ENCODE measurements at places on chromosomes 2 and 18.

GRCh38 chr2:55422876-55423665 lies 3.4 kb upstream of the CCDC88A start:
- DNase-seq, result no peak

DNA sequence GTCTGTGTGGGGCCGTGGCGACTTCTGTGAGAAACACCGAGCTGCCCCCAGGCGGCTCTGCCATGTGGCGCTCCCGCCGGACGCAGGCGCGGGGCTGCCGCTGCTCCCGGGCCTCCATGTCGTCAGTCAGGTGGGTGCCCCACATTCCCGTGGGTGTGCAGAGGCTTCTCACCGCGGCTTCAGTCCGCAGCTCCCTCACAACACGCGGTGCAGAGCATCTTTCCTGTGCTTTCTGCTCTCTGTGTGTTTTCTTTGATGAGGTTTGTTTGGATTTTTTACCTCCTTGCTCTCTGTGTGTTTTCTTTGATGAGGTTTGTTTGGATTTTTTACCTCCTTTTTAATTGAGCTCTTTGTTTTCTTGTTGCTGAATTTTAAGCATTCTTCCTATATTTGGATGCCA lies 13.0 kb downstream of the AQP12A start:
- DNase-seq, result no peak

- no peak for DNase-seq
These were observed 1.1 kb upstream of the CFLAR start for GRCh38 chr2:201114846-201115245.

- peak; percentile 6 for DNase-seq
These were observed 150.5 kb downstream of the EN1 start for GRCh38 chr2:118696786-118697465.

GRCh38 chr2:64976276-64976675 lies 12.9 kb upstream of the SLC1A4 start:
- DNase-seq, result no peak

DNA sequence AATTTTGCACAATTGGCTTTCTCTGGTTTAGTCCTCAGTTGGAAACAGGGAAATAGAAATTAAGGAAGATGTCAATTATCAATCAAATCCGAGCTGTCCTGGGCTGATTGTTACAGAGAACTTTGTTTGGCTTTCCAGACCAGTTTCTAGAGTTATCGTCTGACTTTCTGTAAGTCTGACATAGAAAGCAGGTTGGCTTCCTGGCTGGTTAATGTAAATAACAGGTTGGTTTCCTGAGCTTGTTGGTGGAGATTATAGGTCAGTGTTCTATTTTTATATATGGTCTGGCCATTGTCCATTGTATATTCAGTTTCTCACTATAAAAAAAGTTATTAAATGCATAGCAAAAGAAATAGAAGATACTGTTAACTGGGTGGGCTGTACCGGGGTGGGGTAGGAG lies 204.8 kb downstream of the MBD2 start:
- no peak for DNase-seq

GRCh38 chr2:188623995-188624643 lies 332.4 kb downstream of the GULP1 start:
- peak; percentile 92 for DNase-seq

DNA sequence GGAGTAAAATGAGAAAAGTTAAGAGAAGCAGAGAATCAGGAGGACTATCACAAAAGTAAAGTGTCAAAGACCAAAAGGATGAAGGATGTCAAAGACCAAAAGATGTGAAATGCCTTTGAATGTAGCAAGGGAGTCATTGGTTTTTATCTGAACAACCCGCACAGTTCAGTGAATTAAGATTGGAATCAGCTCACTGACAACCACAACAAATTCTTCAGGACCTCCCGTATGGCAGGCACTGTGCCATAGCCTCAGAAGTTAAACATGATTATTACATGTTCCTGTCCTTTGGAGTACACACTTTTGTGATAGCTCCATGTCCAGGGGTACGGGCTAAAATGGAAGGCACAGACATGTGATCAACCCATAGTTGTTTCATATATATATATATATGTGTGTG lies 5.0 kb upstream of the TXNL1 start:
- DNase-seq, result no peak

DNA sequence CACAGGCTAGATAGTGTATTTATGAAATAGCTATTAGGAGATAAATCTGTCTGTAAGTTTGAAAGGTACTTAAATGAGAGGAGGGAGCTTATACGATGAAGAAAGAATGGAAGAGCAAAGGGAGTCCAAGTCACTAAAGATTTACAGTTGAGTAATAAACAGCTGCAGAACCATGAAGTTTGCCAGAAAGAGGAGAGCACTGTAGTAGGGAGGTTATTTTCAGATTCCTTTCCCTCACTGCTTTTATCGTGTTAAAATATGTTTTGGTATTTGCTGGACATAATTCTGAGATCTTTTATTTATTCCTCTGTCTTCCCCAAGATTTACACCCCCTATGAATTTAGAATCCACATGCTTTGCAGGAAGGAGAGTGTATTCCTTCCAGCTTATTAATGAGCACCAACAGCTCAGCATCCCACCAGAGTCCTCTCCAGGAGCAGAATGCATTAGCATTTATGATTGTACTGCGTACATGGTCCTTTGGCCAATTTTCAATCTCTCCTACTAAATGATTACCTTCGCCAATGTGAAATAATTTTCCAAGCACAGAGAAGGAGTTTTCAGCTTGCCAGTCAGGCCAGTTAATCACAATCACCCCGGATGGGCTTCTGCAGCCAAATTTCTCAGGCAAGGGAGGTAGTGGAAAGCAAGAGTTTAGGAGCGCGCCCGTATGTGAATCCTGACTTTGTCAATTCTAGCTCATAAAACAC lies 297.0 kb downstream of the NBAS start:
- DNase-seq, result no peak

DNA sequence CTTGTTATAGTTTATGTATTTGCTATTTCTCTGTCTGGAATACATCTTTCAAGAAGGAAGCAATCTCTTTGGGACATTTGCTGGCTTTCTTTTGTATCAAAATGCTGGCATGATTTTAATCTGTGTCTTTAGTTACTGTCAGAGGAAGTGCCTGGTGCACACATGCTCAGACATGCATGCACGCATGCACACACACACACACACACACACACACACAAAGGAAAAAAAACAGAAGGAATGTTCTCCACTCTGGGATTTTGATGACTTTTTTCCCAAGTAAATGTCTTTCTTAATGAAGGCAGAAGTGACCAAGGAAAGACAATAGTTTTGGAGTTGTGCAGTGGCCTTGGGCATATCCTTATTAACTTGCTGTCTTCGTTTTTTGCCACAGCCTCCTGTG lies 6.7 kb downstream of the GNAL start:
- no peak for DNase-seq

DNA sequence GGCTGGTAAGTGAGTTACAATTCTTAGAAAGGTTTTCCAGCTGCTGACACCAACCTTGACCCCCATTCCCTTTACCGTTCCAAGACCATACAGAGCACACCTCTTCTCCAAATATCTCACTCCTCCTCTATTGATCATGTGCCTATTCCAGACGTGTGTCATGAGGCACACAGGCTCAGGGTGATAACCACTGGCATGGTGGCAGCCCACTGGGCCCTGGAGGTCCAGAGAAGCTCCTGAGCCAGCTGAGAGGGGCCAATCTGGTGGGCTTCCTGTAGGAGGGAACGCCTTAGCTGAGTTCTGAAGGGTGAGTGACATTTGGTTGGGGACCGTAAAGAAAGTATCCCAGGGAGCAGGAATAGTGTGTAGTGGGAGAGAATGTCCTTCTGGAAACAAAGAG lies 28.3 kb downstream of the ZAP70 start:
- DNase-seq, result no peak

GRCh38 chr18:63433334-63433866 lies 11.1 kb upstream of the VPS4B start:
- DNase-seq, result no peak

DNA sequence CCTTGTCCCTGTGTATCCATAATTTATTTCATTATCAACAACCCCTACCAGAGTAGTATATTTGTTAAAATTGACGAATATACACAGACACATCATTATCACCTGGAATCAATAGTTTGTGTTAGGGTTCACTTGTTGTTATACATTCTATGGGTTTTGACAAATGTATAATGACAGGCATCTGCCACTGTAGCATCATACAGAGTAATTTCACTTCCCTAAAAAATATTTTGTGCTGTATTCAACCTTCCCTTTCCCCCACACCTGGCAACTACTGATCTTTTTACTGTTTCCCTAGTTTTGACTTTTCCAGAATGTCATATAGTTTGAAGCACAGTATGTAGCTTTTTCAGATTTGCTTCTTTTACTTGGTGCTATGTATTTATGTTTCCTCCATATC lies 132.0 kb downstream of the ZNF804A start:
- DNase-seq, result no peak

GRCh38 chr18:52288403-52289004 lies 51.5 kb upstream of the DCC start:
- DNase-seq, result no peak

- DNase-seq, result no peak
These were observed 22.0 kb downstream of the TNFRSF11A start for GRCh38 chr18:62347089-62347506.

DNA sequence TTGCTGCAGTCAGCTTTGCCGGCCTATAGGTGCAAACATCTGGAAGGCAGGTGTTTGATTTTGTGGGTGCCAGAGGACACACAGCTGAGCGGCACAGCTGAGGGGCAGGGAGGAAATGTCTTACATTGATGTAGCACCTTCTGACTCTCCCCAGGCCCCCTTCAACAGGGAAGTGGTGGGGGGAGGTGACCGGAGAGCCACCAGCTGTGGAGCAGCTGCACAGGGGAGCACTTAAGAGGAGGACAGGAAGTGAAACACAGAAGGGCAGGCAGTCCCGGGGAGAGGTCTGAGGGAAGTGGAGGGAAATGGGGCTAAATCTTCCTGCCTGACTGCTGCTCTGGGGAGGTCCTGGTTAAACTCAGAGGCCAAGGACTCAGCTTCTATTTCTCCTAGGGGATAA lies 409.1 kb downstream of the TNS1 start:
- DNase-seq, result peak; percentile 55

- no peak for DNase-seq
These were observed 102.4 kb downstream of the CABLES1 start for GRCh38 chr18:23237524-23238151.

DNA sequence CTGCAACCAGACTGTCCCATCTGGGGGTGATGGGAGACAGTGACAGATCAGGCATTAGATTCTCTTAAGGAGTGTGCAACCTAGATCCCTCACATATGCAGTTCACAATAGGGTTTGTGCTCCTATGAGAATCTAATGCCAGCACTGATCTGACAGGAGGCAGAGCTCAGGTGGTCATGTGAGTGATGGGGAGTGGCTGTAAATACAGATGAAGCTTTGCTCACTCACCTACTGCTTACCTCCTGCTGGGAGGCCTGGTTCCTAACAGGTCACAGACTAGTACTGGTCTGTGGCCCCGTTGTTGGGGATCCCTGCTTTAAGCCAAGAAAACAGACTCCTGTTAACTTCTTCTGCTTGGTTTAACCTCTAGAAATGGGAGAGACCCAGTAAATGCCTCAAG lies 3.2 kb downstream of the CYP27A1 start:
- DNase-seq, result no peak

GRCh38 chr2:7023542-7023941 lies 106.3 kb downstream of the RNF144A start:
- DNase-seq, result no peak

DNA sequence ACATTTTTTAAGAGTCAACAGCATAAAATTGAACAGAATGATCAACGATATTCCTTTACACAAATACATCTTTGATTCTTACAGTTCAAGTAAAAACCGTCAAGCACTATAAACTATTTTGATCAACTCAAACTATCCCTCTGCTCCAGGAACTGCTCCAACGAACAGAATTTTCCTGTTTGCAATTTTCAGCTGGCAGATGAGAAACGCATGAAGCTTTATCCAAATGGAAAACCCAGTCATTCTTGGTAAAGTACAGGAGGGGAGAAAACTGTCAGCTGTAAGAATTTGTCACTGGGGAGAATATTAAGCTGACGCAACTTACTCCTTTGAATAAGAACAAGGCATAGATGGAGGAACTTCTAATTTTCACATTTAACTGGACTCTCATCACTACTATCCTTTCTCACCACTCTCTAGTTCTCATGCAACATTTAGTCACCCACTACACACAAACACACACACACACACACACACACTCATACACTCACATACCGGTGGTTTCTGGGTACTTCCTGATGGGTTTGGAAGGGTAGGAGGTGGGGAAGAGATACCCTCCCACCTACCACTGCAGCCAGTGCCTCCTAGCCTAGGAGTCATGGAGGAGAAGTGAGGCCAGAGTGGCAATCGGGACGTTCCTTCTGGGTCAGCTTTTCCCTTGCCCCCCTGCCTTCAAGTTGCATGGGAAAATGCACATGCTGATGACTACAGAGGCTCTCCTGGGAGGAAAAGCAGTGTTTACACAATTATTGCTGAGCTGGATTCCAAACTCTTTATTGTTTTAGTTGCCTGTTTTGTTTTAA lies 54.0 kb upstream of the SPATS2L start:
- DNase-seq, result no peak

DNA sequence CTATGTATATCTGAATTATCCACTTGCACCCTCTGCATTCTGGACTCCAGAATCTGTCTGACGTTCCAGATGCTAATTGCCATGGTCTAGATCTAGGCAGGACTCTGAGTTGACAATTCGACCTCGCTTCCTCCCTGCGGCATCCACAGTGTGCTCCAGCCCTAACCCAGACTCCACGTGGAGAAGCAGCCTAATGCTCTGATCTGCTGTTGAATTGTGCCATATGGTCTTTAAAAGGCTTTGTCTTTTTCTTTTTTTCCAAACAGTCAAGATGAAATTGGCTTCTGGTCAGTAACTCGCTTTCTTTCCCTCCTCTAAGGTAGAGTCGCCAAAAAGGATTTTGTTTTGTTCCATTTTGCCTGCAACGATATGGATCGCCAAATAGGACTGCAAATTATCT lies 752.6 kb upstream of the ID2 start:
- DNase-seq, result no peak

DNA sequence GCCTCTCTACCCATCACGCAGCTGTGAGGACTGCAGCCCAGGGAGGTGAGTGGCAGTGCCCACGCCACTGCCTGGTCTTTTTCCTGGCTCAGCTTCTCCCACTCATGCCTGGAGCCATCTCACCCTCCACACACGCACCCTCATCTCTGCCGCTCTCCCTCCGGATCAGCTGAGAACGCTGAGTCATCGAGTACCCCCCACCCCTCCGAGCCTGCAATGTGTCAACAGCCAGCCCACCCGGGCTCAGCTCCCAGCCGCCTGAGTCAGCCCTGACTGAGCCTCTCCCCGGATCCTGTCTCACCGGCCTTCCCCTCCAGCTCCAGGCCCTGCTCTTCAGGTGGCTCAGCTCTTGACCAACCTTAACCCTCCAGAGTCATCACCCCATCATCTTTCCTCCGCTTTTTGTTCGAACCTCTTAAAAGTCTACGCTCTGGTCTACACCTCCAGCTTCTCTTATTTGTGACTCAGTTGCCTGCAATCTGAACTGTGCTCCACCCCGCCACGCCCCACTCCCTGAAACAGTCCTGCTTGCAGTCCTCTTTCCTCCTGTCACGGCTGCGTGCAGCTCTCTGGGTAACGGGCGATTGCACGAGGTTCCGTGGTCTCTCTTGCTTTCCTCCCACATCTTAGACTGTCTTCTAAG lies 94.4 kb upstream of the ASAP2 start:
- DNase-seq, result peak; percentile 33

GRCh38 chr2:22894761-22895160 lies 490.2 kb upstream of the KLHL29 start:
- peak; percentile 69 for DNase-seq

Measured in SJCRH30 (cell line).